ENCODE measurements at places on chromosomes 7 and 10.

DNA sequence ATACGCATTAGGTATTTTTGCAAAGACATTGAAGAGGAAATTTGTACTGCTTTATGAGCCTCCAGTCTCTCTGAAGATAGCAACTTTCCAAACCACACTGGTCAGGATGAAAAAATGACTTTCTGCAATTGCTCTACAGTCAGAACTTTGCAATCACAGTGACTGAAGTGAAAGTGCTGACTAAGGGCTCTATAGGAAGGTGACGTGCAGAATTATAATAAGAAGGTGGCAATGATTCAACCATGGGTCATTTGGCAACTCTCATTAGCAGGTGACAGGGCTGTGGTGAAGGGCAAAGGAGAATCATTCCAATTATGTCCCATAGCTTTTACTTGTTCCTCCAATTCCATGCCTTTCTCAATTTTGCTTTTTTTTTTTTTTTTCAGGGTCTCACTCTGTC is 311.0 kb downstream of the ANKRD30A start:
- no peak for ATAC-seq

GRCh38 chr10:117927332-117927731 is 119.4 kb downstream of the RAB11FIP2 start:
- ATAC-seq, result no peak

DNA sequence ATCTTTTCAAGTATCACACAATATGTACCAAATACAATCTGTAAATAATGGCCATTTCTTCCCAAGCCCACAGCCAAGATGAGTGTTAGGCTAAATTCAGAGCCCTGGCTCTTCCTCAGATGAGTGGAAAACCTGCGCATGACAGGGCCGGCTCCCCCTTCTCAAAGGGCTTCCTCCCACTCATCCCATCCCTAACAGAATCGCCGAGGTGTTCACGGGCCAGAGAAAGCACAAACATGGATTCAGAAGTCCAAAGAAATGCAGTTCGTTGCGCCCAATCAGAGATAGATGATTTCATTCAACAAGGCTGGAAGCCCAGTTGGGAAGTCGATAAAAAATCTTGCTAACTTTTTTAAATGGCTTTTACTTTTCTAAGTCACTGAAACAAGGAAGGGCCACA is 121.8 kb downstream of the UBE2H start:
- ATAC-seq, result no peak

DNA sequence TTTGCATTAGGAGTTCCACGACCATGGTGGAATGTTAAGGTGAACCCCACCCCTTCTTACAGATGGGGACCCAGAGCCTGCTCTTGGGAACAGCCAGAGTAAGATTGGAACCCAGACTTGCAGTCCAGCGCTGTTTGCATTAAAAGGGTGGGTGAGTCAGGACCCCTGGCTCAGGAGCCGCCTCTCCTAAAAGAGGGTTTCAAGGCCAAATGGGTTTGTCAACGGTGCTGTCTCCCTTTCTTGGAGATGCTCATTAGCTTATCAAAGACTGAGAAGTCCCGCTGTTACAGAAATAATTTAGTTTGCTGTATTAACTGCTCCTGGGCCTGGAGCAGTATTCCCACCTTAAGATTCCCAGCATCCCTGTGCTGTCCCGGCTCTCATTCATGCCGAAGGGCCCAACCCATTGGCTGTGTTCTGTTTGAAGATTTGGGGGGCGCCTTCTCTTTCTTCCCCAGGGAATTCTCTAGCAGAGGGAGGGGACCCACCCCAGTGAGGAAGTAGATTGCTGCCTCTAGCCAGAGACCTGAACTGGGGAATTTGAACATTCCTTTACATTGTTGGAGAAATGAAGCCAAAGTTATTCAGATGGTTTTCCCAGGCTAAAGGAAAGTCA is 1.8 kb downstream of the MARVELD1 start:
- no peak for ATAC-seq

GRCh38 chr7:72098807-72099580 is 313.1 kb downstream of the CALN1 start:
- no peak for ATAC-seq

DNA sequence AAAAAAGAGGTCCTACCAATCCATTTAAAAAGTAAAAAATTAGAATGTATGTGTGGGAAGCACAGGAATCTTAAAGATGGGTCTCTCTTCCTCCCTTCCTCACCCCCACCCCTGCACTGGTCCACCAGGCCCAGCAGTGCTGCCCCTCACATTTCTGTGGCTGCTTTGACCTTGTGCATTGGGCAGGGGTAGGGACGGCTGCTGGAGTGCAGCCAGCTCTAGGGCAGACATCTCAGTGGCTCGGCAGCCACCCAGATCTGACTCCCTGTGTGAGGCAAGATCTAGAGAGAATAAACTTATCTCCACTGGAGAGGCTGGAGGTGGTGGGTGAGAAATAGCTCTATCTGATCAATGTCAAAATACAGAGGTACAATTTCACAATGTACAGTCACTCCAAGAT is 6.7 kb downstream of the FAM180A start:
- ATAC-seq, result no peak
